ENCODE measurements at places on chromosomes 6 and 20.

DNA sequence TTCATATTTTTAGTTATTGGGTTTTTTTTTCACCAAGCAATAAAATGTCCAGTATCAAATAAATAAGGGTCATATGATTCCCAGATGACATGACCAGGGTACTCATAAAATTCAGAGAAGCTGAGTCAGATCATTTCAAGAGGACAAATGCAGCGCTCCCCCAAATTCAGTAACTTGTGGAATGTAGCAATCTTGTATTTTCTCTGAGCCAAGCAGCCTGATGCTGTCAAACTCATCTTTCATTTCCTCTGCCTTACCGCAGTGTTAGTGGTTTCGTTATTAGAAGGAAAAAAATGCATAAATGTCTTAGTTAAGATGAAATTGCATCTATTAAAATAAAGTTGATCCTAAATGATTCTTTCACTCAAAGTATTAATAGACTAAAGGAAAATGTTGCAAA is 57.8 kb upstream of the EDN1 start:
- DNase-seq = no peak

DNA sequence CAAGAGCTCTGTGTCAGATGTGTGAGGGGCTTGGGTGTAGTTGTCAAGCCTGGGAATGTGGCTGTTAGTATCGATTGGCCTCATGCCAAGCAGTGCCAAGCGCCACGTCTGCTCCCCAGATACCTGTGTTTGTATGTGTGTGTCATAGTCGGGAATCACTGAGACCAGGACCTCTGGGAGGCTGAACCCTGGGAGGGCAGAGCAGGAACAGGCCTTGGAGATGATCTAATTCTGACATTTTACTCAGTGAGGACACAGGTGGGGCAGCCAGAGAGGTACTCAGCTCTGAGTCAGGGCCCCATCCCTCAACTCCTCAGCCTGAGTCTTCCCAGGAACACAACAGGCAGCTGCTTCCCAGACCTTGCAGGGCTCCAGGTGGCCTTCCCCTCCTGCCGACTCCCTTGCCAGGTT is 51.2 kb upstream of the FANCE start:
- DNase-seq = no peak

DNA sequence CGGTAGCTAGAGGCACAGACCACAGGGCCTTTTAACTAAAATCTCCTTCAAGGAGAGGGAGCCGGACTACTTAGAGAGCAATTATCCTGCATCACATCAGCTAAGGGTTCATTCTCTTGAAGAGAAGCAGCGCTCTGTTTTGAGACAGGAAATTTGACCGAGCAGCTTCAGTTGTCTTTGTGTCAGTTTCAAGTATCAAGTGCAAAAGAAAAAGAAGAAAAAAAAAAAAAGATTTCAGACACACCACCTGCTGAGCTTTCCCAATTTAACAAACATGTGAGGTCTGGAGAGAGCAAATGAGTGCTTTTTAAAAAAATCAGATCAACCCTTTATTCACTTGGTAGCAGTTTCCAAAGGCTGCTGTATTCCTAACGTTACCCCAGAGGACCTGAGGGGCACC is 273.5 kb upstream of the POU3F2 start:
- DNase-seq = no peak

DNA sequence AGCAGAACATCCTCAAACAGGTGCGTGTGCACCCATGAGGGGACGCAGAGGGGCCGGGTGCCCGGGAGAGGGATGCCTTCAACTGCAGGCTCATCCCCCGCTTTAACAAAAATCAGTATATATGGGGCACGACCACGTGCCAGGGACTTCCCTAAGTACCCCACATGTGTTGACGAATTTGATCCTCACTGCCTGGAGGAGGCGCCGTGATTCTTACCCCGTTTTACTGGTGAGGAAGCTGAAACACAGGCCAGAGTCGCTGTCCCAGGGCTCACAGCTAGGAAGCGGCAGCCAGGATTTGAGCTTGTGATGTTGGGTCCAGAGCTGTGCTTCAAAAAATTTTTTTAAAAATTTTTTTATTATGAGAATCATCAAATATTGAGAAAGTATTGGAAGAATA is 44.8 kb downstream of the ITPR3 start:
- peak; percentile 46 for DNase-seq

GRCh38 chr20:20214757-20215275 is 153.1 kb upstream of the INSM1 start:
- DNase-seq = peak; percentile 60

DNA sequence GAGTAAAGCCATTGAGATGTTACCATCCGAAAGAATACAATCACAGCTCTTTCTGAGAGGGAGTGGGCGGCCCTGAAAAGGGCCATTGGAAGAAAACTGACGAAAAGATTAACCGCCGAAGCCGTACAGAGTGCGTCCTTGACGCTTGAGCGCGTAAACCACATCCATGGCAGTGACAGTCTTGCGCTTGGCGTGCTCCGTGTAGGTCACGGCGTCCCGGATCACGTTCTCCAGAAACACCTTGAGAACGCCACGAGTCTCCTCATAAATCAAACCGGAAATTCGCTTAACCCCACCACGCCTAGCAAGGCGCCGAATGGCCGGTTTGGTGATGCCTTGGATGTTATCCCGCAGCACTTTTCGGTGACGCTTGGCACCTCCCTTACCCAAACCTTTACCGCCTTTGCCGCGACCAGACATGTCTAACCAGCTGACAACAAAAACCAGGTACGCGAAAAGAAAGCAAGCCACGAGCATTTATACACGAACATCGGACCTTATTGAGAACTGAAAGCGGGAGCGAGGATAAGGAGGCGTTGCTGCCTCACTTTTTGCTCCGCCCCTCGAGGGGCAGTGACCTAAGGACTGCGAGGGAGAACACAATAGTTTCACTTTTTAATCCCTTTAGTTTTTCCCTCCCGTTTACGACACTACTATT is 60.3 kb upstream of the HFE start:
- peak; percentile 97 for DNase-seq

DNA sequence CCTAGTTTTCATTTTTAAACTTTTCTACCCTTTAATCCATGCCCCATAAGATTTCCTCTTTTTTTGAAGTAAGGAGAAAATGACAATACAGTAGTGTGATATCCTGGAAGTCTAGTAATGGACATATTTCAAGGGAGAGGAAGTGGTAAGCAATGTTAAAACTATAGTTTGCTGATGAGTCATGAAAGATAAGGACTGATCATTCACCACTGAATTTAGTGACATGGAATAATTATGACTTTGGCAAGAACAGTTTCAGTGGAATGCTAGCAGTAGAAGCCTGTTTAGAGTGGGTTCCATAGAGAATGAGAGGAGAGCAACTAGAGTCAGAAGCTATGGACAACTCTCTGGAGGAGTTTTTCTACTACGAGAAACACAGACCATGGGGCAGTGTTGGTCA is 24.9 kb upstream of the SLC2A12 start:
- DNase-seq = no peak

GRCh38 chr6:136761227-136761922 is 30.9 kb downstream of the MAP3K5 start:
- no peak for DNase-seq

DNA sequence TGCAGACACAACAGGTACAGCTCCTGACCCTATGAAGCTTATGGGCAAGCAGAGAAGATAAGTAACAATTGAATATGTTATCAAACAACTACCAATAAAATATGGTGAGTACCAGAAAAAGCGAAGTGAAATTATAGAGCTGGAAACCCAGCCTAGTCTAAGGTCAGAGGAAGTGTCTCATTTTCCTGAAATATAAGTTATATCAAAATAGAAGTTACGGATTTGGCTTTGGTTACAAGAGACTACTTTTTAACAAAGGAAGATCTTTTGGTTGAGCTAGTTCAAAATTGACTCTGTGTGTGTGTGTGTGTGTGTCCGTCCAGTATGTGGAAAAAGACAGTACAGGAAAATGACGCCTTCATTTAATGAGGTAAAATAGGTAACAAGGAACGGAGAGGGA is 8.9 kb downstream of the STX11 start:
- DNase-seq = no peak

DNA sequence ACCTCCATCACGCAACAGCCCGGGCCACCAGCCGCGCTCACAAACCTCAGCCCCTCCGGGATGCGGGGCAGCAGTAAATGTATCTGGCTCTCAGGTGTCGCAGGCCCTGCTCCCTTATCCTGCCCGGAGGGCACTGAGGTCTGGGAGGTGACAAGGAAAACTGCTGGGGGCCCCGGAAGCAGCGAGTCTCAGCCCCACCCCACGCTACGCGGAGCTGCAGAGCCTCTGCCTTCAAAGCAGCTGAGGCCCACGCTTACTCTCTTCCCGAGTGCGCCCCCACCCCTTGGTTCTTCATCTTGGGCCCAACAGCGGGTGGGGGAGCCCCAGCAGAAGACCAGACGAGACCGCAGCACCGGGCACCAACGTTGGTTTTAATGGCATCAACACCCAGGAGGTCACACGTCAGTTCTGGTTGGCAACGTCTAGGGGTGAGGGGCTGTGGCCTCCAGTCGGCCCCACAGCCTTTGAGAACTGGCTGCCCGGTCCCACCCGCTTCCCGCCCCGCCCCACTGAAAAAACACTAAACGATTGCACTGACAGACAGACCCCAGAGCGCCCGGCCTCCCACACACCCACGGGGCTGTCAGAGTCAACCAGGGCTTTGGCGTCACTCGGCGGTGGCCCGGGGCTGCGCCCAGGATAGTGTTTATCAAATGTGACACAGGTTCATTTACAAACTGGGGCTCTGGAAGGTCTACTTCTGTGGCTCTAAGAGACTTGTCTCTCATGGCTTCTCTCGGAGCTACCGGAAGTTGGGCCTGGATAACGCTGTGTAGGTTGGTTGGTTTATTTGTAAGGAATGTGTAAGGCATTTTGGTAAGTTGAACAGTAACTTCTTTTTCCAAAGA is 43.7 kb downstream of the DSTN start:
- no peak for DNase-seq

GRCh38 chr20:362271-363254 is 15.7 kb downstream of the NRSN2 start:
- DNase-seq = peak; percentile 68

GRCh38 chr6:111012143-111012452 is 30.3 kb downstream of the RPF2 start:
- DNase-seq = no peak

DNA sequence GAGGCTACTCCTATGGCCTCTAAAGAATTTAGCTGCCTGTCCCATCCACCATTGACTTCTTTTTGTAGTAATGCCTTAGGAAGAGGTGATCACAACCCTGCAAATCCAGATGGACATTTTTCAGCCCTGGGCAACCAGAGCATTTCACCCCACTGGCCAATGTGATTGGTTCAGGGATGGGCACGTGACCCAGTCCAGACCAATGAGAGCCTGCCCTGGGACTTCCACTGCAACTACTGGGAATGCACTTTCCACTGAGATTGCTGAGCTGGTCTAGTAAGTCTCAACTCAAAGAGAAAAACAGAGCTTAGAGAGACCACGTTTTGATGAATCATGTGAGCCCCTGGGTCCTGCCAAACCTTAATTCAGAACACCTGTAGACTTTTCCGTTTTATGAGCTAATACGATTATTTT is 8.9 kb upstream of the UBE2V1 start:
- peak; percentile 55 for DNase-seq

- no peak for DNase-seq
Observed at GRCh38 chr6:31669676-31670075, at the start of gene LY6G5B. LY6G5B (plus strand) TSS chr6:31669976; CDS start chr6:31670951, 975 bp downstream.

- DNase-seq = no peak
Observed at GRCh38 chr6:34295721-34296120, 46.9 kb upstream of the SMIM29 start.

DNA sequence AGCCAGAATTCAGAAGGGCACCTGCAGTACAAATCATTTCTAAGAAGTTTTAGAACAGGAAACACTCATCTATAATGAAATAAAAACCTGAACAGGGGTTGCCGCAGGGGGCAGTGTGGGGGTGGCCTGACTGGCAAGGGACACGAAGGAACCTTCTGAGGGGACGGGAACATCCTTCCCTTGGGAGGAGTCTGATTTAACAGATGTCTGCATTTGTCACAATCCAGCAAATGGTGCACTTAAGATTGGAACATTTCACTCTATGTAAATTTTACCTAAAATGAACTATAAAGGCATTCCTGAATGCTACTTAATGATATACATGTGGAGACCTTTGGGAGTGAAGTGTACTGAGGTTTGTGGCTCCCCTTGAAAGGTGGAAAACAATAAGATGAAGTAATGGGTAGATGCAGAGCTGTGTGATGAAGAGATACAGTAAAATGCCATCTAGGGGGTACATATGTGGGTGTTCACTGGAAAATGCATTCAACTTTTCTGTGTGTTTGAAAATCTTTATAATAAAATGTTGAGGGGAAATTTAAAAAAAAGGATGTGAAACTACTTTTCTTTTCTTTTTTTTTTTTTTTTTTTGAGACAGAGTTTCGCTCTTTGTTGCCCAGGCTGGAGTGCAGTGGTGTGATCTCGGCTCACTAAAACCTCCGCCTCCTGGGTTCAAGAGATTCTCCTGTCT is 89.5 kb downstream of the SNX5 start:
- DNase-seq = no peak

DNA sequence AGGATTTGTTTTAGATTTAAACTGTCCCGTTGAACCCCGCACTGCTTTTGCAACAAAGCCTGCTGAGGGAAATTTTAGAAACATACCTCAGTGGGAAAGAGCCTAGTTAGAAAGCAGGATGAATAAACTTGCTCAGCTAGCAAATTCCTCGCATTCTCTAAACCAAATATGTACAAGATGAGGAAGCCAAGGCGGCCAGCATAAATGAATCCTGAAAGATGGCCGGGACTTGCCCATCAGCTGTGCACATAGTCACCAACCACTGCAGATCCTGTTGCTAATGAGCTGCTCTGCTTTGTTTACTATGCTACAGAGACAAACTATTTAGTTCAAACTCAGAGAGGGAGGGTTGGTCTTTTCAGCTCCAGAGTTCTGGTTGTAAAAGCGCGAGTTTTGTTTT is 49.0 kb downstream of the TMEM170B start:
- DNase-seq = peak; percentile 59

DNA sequence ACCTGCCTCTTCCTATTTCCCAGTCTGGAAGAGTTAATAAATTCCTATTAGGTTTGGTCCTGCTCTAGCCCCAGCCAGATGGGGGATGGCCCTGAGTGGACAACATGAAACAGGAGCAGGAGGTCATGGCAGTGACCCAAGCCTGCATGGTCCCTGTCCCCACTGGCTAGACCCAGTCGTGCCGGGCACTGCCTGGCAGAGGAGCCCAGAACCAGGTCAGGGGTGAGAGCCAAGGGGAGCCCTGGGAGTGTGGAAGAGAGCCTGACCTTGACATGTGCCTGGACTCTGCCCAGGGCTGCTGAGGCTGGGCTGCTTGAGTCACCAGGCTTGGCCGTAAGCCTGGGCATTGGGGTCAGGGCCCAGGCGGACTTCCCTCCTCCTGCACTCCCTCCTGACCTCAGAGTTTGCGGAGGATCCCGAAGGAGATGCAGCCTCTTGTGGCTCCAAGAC is 3.6 kb downstream of the AVP start:
- no peak for DNase-seq

GRCh38 chr20:32638848-32639247 is 34.9 kb downstream of the C20orf203 start:
- DNase-seq = peak; percentile 56

GRCh38 chr6:84908304-84908904 is 144.0 kb upstream of the TBX18 start:
- no peak for DNase-seq

GRCh38 chr6:12113190-12113577 is 101.1 kb downstream of the HIVEP1 start:
- no peak for DNase-seq

GRCh38 chr6:56156643-56157042 is 90.7 kb downstream of the COL21A1 start:
- DNase-seq = no peak
